ENCODE measurements at places on chromosomes 3 and 15.

GRCh38 chr3:142586803-142587406, 8.4 kb upstream of the ATR start:
- DNase-seq: no peak

- no peak for DNase-seq
These were observed 148.5 kb downstream of the OTOL1 start for GRCh38 chr3:161644891-161645635.

- DNase-seq: no peak
These were observed 664.4 kb upstream of the CBLB start for GRCh38 chr3:106533093-106533787.

- DNase-seq: no peak
These were observed 427.5 kb upstream of the TBL1XR1 start for GRCh38 chr3:177624528-177625495.

DNA sequence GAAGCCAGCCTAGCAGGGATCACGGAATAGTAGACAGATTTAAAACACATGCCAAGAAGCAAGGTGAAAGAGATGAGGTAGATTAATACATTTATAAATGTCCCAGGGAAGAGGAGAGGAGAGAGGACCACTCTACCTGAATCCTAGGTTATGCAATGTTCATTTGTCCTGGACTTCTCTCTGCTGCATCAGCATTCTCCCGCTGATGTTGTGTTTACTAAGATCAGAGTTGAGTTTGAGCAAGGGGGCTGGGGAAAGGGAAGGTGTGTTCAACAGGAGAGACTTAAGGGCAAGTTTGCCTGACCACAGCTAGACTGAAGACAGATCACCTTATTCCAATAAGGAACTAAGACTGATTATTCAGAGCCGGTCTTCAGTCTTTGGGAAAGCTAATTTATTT, 1.1 kb upstream of the KPNA1 start:
- DNase-seq: no peak

DNA sequence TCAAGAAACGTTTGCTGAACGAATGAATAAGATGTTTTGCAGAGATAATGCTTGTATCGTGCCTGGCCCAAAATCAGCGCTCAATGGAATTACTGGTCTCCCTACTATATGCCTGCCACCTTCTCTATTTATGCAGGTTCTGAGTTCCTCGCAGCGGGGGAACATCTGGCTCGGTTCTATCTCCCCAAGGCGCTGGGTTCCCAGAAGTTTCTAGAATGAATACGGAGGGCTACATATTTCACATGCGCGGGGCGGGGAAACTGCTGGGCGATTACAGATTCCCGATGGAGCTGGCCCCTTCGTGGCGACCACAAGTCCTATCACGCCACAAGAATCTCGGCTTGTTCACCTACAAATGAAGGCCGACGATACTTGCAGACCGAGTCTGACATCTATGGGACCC, 411 bp upstream of the EIF2B5 start:
- DNase-seq: no peak

DNA sequence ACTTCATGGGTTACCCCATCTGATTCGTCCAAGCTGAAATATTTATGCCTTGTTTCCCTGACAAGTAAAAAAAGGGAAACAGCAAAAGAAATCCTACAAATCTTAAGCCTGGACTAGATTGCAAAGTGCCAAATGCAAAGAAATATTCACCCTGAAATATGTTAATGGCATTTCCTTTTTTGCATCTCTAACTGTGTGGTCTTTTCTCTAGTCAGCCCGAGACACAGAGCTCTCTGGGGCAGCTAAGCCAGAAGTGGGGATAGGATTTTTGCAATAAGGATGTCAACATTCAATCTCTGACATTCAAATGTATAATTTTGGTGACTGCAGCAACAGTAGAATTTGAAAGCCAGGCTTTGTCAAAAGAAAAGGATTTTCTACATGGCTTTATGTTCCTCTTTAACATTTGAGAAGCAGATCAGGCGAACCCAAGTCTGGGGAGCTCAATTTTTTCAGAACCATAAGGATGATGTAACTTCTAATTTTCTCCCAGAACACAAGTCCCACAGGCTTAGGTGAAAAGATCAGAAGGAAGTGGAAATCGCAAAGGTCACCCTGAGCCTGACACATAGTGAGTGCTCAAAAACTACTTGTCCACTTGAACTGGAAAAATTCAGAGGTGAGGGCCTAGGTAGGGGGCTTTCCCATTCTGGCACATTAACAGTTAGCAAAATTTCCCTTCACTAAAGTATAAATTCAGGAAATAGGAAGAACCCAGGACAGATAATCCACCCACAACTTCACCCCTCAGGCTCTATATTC, 28.2 kb upstream of the KCNMB3 start:
- DNase-seq: no peak

DNA sequence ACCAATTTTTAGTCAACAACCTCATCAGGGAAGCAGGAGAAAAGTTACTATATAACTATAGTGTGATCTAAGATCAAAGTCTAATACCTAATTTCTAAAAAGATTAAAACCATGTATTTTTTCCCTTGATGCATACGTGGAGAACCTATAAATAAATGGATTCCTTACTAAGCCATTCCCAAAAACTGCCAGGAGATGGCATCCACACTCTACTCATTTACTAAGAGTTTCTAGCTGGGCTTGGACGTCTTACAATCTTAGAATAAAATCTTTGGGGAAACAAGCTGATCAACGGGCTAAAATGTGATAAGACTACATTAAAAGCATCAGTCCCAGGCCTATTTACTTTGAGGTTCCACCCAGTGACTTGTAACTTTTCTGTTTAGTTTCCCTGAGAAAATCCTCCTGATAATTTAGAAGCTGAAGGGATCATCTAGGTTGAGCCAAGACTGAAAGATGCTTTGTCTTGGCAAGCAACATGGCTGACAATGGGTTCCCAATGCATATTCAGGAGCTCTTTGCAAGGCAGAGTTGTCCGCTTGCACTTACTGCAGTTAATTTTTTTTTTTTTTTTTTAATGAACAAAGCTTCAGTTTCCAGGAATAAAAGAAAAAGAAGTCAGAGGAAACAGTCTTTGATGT, 85.5 kb upstream of the FGF12 start:
- no peak for DNase-seq

DNA sequence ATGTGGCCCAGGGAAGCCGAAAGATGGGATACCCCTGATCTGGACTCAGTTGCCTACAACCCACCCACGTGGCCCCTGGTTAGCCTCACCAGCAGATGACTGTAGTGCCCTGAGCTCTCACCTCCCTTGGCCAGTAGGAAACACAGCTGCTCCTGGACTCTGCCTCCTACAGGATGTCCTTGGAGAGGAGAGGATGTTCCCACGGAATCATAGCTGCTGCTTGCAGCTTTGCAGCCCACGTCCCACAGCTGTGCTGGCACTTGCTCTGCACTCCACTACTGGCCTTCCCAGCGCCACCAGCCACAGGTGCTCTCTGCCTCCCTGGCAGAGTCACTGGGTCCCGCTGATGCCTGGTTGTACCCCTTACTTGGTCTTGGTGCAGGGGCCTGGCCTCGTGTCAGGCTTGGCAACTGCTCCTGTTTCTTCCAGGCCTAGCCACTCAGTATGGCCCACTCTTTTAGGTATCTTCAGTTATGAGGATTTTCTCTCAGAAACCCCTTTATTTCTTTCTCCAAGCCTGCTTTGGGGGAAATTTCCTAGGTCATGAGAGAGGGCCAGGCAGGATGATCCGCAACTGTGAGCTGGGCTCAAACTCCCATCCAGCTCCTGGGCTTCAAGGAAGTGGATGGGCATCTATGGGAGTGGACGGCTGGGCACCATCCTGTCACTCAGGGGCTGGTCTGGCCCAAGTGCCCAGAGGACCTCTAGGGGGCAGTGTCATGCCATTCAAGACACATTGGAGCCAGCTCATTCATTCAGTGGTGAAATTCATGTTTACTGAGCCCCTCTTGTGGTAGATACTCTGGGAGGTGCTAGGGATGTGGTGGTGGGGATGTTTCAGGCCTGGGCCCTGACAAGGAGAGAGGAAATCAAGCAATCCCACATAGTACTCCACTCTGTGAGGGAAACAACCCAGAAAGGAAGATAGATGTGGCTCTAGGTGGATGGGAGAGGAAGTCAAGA, 16.2 kb upstream of the VILL start:
- DNase-seq: peak; percentile 46

DNA sequence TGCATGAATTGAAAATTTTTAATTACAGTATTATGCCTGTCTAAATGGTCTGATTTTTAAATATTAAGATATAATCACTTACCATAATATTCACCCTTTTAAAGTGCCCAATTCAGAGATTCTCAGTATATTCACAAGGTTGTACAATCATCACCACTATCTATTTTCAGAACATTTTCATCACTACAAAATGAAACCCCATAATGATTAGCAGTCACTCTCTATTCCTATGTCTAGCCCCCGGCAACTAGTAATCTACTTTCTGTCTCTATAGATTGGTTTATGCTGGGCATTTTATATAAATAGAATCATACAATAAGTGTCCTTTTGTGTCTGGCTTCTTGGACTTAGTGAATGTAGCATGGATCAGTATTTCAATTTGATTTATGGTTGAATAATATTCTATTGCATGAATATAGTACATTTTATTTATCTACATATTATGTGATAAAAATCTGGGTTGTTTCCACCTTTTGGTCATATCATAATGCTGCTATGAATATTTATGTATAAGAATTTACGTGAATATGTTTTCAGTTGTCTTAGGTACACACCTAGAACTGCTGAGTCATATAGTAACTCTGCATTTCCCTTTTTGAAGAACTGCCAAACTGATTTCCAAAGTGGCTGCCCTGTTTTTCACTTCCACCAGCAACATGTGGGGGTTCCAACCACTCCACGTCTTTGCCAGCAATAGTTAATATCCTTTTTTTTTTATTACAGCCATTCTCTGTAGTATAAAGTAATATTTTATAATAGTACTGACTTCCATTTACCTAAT, 485.7 kb upstream of the ZNF385D start:
- DNase-seq: no peak

- no peak for DNase-seq
These were observed 270.5 kb upstream of the TBC1D5 start for GRCh38 chr3:18012933-18013332.

GRCh38 chr15:40739047-40739446, 16.0 kb downstream of the RMDN3 start:
- no peak for DNase-seq

- DNase-seq: no peak
These were observed 6.0 kb downstream of the SPATA16 start for GRCh38 chr3:173135059-173135458.

GRCh38 chr15:101188637-101189408, 63.0 kb downstream of the CHSY1 start:
- DNase-seq: no peak

GRCh38 chr3:196108075-196108743, 26.3 kb upstream of the TFRC start:
- no peak for DNase-seq

DNA sequence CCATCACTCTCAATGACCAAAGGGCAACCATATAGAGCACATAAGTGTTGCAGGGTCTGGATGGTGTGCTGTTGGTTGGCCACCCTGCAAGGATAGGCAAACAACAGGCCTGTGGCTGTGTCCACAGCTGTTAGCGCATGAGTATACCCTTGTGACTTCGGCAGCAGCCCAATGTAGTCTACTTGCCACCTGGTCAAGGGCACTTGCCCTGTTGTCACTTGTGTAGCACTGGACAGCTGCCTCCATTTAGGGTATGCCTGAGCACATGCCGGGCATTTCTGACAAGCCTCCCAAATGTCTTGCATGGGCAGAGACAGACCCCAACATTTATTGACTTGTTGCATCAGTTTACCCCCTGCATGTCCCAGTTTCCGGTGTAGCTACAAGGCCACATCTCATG, 12.8 kb downstream of the CCRL2 start:
- no peak for DNase-seq

DNA sequence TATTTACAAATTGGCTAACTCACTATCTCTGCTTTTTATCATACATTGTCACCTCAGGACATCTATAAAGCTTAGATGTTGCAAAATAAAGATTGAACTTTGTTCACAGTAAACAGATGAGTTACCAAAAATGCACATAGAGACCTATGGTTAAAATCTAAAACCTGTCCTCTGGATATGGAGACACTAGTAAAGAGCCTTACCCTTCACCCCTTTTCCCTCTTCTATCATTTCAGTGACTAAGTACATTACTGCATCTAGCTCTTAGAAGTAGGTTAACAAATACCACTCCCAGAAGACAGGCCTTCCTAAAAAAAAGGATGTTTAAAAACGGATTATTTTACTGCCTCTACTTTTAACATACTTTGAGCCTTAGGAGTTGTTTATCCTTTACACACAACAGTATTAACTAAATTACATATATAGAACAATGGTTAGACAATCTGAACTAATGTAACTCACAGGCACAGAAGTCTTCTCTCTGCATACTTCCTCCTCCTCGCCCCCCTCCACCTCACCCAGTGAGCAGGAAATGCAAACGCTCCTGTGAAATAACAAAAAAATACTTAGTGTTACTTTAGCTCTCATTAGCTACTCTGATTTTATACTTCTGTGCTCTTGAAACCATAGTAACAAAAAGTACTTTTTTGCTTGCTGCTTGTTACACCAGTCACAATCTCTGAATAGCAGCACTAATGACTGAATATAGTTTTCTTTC, 23.3 kb downstream of the IREB2 start:
- no peak for DNase-seq

All from left ventricle myocardium inferior (tissue), 1 donor.